DMS53 (cell line): ENCODE measurements at places on chromosomes 2 and 18.

DNA sequence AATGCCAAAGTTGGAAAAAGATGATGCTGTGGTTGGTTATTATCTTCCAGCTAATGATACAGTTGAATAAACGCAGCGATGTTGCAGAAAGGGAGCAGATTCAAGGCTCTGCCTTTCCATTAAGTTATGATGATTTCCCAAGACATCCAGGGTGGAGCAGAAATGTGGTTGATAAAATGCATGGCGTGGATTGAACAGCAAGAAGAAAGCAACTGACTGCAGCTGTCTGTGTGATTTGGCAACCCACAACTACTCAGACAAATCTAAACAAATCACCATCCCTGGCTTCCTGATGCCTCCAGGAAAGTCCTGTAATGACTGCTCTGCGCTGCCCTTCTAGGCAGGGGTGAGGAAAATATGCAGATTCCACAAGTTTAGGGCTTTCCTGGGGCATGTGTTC lies 166.3 kb downstream of the NRP2 start:
- DNase-seq = no peak

- peak; percentile 85 for DNase-seq
Measured at GRCh38 chr18:42114310-42114943, 159.4 kb downstream of the PIK3C3 start.

- no peak for DNase-seq
Measured at GRCh38 chr2:156219491-156220100, 112.9 kb downstream of the NR4A2 start.

DNA sequence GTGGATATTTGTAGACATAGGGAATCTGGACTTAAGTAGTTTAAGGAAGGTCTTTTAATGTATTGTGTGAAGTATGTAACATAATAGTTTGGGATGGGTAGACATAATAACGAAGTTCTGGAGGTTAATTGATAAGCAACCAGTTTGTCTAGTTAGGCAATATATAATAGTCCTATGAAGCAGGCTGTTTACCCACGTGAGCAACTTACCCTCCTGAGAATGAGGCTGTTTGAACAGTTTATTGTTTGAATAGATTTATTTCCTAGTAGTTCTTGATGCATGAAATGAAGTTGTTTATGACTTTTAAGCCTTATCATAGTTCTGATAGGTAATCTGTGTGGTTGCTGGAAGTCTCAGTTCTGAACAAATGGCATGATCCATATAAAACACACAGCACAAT lies 361.5 kb downstream of the GALNT13 start:
- DNase-seq = peak; percentile 43

- no peak for DNase-seq
Measured at GRCh38 chr2:215548714-215549113, 112.8 kb upstream of the FN1 start.

DNA sequence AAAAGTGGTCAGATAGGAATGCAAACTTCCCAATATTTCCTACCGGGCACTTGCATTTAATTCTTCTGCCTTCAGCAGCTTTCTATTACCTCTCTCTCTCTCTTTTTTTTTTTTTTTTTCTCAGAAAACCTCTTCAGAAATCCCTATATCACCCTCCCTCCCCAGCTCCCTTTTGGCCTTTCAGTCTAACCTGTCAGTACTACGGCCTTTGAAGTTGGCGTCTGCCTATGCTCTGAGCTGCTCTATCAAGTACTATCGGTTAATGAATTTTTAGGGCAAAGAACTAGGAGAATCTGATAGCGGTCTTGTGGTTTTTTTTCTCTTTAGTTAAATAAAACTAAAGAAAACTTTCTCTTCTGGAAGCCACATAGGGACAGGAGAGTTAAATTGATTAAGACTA lies 122.4 kb upstream of the MAPRE2 start:
- no peak for DNase-seq

GRCh38 chr2:138830547-138830946 lies 50.4 kb upstream of the NXPH2 start:
- no peak for DNase-seq

DNA sequence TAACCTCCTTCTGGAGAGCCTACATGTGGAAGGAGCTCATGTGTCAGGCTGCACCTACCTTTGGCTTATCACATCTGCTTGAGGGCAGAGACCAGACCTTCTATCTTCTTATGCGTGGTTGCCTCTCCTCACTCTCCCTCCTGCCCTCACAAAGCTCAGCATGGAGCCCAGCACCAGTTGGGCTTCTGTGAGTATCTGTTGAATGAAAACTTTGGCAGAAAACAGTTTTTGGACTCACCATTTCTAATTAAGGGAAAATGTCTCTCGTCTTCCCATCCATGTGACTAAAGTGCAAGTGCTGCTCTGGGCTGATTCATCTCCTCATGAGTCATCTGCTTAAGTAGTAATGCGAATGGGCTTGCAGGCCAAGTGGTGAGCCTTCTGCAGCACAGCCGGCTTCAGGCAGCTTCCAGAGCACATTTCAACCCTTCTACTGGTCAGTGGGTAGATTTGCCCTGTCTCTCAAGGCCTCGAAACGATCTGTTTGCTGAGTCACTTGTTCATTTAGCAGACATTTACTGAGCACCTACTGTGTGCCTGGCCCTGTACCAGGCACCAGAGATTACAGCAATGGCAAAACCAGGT lies 102.6 kb downstream of the VSNL1 start:
- DNase-seq = peak; percentile 85

- no peak for DNase-seq
Measured at GRCh38 chr2:148553332-148553887, 91.1 kb upstream of the EPC2 start.

DNA sequence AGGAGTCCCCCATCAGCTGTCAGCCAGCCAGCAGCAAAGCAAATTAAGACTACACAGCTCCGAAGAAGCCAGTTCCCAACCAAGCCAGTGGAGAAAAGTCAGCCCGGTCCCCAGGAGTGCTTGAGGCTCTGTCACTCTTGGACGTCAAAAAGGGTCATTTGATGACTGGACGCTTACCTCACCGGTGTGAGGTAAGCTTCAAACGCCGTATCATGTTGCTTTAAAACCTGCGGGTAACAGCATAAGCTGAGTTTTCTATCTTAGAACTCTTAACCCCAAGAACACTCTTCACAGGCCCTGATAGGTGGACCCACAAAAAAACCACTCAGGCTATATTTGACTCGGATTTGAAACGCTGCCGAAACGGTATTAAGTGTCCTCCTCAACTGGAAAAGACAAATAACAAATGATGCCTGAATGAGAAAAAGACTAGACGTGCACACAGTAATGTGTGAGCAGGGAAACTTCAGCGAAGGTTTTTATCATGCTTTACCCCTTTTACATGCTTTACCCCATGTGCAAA lies 682 bp upstream of the LNPK start:
- DNase-seq = peak; percentile 87

- DNase-seq = no peak
Measured at GRCh38 chr2:171939058-171939742, 16.9 kb downstream of the HAT1 start.

DNA sequence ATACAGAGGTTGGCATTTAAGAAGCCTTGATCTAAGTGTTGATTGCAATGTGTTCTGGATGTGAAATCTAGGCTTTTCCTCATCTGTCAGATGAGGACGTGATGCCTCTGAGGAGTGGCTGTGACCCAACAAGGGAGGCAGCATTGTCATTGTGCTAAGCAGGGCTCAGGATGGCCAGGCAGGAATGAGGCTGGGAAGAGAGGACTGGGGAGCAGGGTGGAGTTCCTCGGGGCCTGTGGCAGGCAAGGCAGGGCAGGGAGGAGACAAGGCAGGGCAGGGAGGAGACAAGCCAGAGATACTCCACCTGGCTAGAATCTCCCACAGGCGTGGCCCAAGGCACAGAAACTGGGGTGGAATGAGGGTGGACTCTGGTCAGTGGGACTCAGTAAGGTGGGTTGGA lies 116.6 kb downstream of the RPIA start:
- peak; percentile 41 for DNase-seq

GRCh38 chr2:146503366-146503765 lies 1341.5 kb upstream of the ACVR2A start:
- DNase-seq = no peak

GRCh38 chr2:197453914-197454398 lies 604 bp downstream of the COQ10B start:
- no peak for DNase-seq

GRCh38 chr2:138373993-138374408 lies 127.6 kb upstream of the SPOPL start:
- DNase-seq = peak; percentile 40

DNA sequence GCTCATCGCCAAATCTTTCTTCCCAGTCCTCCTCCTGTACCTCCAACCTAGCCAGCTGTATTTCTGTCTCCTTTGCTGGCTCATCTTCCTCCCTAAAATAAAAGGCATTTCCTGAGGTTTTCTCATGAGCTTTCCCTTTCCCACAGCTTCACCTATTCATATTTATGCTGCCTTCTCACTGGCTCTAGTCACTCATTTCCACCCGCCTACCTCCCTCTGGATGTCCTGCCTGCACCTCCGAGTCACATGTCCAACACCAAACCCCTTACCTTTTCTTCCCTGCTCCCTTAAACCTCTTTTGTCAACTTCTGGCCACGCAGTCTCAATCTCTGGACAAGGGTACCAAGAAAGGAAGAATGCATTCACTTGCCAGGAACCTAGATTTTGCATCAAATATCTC lies 2.8 kb downstream of the EIF2AK3 start:
- DNase-seq = no peak

DNA sequence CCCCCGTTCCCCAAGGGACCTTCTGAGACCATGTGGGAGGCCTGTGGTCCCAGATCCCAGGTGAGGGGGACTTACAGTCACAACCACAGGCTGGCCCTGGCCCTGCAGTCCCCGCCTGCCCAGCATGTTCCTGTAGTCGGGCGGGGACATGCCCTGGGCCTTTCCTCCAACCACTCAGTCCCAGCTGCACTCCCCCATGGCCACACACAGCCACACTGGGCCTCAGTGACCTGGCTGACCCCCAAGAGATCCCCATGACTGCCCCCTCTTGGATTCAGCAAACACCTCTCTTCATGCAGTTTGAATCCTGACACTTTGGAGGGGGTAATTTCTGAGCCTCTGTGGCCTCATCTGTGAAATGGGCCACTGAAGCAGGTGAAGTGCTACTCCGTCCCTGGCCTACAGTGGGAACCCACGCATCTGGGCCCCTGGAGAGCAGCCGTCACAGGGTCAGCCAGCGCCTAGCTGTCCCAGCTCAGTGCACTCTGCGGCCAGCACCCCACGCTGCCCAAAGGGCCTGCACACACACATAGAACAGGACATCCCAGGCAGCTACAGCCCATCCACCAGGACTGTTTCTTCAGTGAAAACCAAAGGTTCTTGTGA lies 12.7 kb upstream of the ARHGEF4 start:
- no peak for DNase-seq

DNA sequence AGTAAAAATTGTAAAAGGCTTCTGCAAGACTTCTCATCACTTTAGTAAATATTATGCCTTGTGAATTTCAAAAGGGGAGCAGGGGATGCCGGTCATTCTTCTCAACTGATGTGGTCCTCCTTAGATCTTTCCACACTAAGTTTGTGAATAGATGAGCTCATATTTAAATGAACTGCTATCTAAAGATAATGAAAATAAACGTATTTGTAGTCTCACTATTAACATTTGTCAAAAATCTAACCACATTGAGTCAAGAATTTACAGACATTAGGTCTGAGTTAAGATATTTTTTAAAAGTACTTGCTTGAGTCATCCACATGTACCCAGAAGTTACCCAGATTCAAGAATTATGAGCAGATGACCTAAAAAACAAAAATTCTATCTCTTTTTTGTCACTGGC lies 6.5 kb downstream of the PRPF40A start:
- DNase-seq = no peak

GRCh38 chr2:216807857-216808272 lies 52.0 kb downstream of the TNP1 start:
- DNase-seq = peak; percentile 9

GRCh38 chr2:24206242-24206641 lies 31.4 kb downstream of the FAM228A start:
- no peak for DNase-seq

DNA sequence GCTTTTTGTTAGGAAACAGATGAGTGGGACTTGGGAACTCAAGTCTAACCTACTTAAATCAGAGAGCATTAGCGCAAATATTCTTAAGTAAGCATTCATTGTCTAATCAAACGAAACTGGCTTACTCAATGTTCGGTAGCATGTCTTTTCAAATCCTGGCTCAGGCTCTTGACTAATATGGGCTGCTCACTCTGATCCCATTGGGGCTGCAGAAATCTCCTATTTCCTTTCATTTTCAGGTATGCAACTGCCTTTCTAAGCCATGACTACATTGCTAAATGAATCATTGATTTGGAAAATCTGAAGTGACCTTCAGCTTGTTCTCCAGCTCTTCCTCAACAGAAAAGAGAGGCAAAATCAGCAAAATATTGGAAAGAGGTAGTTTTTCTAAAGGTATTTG lies 2084.4 kb upstream of the PIK3C3 start:
- peak; percentile 8 for DNase-seq

DNA sequence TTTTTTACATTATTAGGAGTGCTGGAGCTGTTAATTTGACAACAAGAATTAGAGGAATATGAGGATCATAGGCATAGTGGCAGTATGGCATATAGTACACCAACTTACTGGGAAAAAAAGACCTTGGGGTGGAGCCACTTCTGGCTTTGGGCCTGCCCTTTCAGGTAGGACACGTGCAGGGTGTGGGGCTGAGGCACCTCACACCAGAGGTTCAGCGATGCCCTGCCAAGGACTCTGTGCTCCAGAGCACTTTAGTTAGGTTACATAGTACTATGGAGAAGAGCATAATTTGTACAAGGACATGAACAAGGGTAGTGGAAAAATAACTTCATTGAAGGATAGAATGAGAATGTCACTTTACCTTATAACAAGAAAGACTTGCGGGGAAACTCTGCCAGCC lies 77.1 kb upstream of the CD302 start:
- DNase-seq = no peak

- no peak for DNase-seq
Measured at GRCh38 chr2:225207471-225207870, 165.2 kb upstream of the DOCK10 start.

DNA sequence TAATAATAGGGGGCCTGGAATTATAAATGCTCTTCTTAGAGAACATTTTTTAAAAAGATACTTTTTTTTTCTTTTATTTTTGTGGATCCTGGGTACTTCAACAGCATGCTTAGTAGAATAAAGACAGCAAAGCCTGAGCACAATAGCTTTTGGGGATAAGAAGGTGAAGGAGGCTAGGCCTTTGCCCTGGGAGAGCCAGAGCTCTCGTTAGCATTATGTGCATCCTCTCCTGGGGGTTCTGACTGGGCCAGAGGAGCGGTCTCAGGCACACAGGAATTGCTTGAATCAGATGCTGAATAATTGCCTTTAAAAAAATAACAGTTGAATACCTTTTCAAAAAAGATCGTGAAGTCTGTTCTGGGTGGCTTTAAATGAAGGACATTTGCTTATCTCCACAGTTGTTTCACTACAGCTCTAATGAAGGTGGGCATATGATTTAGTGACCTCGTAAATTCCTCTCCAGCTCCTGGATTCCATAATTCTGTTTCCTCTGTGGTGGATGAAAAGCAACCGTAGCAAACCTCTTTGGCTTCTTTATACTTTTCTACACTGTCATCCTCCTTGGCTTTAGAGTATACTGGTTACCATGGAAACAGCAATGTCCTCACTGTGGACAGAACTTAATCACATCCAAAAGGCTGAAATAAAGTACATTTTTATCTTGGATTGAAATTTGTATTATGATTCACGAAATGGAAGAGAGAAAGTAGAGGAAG lies 133.8 kb downstream of the MAIP1 start:
- no peak for DNase-seq
